ENCODE measurements at places on chromosomes 2 and 18. TPM values are rescaled to one million over a fixed set of nuclear protein-coding genes. Genes with fewer than 3 reads are reported as not detected.

PLCD4 gene
- 3.9 TPM for total RNA-seq

TXNDC2 gene
- total RNA-seq: 0.21 TPM

LBX2 gene
- 0.36 TPM for total RNA-seq

FAM168B gene
- total RNA-seq: 70.9 TPM

SERPINB2 gene
- total RNA-seq: not detected

ZDBF2 gene
- 13.0 TPM for total RNA-seq

MAL gene
- 19.2 TPM for total RNA-seq

EPB41L3 gene
- 43.0 TPM for total RNA-seq

MC5R gene
- not detected for total RNA-seq

SLC11A1 gene
- 16.5 TPM for total RNA-seq

LYPD1 gene
- total RNA-seq: 0.36 TPM

SCYGR4 gene
- total RNA-seq: not detected

MOCOS gene
- 38.0 TPM for total RNA-seq

LRP2 gene
- 0.13 TPM for total RNA-seq

GDF7 gene
- 11.0 TPM for total RNA-seq

DNA sequence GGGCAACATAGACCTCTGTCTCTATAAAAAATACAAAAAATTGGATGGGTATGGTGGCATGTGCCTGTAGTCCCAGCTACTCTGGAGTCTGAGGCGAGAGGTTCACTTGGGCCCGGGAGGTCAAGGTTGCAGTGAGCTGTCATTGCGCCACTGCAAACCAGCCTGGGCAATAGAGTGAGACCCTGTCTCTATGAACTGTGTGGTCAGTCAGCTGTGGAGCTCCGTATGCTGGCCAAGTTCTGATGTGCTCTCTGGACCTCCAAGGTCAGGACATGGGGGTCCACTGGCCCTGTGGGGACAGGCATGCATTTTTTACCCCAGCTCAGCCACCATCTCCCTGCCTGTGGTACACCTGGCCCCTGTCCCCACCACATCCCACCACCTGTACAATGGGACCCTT, 71.6 kb downstream of the TMEM131 start:
- no peak for DNase-seq

- DNase-seq: no peak
Observed at GRCh38 chr2:177261116-177262060, 3.1 kb downstream of the NFE2L2 start.

DNA sequence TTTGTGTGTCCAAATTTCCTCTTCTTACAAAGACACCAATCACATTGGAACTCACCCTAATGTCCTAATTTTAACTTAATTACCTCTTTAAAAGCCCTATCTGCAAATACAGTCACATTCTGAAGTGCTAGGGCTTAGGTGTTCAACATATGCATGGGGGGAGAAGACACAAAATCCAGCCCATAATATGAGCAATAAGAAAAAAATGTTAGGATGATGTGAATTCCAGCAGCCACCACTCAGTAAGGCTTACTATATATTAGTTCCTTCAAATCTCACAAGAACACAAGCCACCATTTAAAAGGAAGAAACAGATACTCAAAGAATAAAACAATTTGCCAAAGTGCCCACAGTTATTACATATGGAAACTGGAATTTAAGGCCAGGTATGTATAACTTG, 285.7 kb downstream of the EPHA4 start:
- no peak for DNase-seq

GRCh38 chr18:50955253-50955652, 12.6 kb upstream of the ELAC1 start:
- no peak for DNase-seq

- DNase-seq: peak; percentile 47
Observed at GRCh38 chr2:88692187-88692586, 714 bp downstream of the RPIA start.

GRCh38 chr2:44906972-44907371, 34.5 kb upstream of the SIX3 start:
- no peak for DNase-seq

- no peak for DNase-seq
Observed at GRCh38 chr2:63872571-63873328, 31.1 kb downstream of the UGP2 start.

DNA sequence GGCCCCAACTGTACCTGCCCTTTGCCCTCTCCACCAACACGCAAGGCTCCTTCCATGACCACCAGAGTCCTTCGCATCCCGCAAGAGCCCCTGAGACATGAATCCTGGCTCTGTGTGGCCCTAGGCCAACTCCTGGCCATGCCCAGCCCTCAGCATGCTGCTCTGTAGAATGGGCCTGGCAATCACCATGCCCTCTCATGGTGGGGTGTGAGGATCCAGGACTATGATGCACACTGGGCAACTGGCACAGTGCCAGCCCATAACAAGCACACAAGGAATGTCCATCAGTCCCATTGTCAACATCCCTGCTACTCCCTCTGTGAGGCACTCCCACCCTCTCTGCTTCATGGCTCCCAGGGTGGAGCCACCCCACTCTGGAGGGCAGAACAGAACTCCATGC, 44.7 kb downstream of the FER1L5 start:
- DNase-seq: no peak

- no peak for DNase-seq
Observed at GRCh38 chr2:42117923-42118753, 51.0 kb upstream of the EML4 start.

DNA sequence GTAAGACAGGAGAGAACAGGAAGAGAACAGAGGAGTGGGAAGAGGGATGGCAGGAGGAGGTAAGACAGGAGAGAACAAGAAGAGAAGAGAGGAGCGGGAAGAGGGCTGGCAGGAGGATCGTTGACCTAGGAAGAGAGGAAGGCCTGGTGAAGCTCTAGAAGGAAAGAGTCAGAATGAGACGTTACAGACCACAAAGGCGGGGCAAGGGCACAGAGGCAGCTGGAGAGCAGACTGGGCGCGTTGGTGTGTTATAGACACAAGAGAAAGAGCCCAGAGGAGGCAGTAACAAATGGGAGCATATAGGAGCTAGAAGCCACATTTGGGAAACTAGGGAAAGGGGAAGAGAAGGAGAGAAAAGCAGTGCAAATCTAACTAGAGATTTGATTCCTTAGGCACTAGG, 26.6 kb downstream of the PTRHD1 start:
- no peak for DNase-seq

GRCh38 chr2:160075171-160075570, 12.8 kb upstream of the PLA2R1 start:
- peak; percentile 60 for DNase-seq

DNA sequence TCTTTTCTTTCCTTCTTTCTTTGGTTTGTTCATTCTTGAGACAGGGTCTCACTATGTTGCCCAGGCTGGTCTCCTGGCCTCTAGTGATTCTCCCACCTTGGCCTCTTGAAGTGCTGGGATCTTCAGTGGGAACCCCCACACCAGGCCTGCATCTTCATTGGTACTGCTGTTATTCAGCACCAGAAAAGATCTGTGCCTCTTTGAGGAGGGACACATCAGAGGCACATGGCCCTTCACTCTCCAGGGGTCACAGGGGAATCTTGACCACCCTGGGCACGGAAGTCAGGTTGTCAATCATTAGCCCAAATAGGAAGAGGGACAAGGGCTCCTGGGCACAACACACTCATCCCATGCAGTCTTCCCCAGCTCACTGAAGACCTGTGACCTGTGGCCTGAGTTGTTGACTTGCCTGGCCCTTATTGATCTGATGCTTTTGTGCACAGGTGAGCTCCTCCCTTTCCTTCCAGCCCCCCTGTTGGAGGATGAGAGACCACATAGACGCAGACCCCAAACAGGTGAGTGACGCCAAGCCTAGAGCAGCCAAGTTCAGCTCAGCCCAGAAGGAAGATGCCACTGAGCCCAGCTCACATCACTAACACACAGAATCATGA, 33.0 kb upstream of the ODC1 start:
- no peak for DNase-seq

DNA sequence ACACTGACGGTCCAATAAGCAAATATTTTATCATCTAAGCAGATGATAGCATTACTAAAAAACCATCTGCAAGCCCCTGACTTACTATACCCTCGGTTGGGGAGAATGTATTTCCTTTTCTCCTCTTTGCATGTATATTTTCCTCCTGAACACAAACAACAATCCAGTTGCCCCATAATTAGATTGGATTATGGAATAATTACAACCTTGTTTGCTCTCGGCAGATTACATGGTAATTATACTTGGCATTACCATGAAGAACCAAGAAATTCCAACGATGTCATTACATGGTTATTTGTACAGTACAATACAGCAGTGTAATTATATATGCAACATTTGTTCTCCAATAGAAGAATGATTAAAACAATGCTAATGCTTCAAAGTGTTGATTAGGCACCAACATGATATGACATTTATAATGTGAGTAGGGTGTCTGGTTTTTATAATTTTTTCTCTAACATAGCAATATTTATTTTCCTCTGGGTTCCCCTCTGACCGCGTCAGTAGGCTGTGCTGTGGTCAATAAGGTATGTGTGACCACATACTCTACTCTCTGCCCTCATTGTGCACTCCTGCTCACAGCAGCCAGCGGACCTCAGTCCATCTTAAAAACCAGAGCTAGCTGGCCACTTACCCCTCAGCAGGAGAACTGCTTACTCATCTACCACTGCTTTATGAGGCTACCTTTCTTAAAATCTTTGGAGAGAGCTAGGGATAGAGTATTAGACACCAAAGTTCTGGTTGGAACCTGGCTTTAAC, 176.1 kb downstream of the INSIG2 start:
- no peak for DNase-seq

- DNase-seq: no peak
Observed at GRCh38 chr18:74528478-74528877, 5.8 kb upstream of the CNDP1 start.

- no peak for DNase-seq
Observed at GRCh38 chr2:12560618-12561017, 156.1 kb upstream of the TRIB2 start.

- DNase-seq: no peak
Observed at GRCh38 chr2:162766092-162766491, 72.5 kb downstream of the KCNH7 start.

DNA sequence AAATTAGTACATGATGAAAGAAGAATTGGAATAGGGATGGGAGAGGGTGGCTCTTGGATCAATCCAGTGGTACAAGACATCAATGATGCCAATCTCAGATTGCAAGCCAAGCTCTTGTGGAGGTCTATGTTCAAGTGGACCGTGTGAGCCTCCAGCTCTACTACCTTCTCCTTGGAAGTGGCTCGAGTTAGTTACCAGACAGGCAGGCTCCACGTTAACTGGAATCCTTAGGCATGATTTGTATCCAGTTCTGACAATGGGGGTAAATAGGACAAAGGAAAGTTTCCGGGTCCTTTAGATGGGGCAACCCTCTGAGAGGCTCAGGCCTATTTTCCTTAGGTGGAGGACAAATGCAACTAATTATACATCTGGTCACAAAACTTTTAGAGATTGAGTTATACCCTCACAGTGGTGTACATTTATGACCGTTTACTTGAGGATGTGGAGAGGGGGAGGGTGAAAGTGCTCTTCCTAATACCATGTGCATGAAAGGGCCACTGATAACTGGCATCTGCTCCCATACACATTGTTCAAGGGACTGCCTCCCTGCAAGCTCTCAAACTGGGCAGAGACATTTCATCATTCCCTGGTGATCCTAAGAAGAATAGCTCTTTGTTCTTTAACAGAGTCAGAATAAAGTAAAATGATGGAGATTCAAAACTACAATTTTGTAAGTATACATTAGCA, 180.2 kb downstream of the SOCS6 start:
- DNase-seq: no peak

- no peak for DNase-seq
Observed at GRCh38 chr2:159073256-159073655, 104.8 kb downstream of the TANC1 start.

- no peak for DNase-seq
Observed at GRCh38 chr2:12965540-12966269, 249.0 kb downstream of the TRIB2 start.

GRCh38 chr2:119283873-119284331, 60.3 kb downstream of the STEAP3 start:
- peak; percentile 66 for DNase-seq

DNA sequence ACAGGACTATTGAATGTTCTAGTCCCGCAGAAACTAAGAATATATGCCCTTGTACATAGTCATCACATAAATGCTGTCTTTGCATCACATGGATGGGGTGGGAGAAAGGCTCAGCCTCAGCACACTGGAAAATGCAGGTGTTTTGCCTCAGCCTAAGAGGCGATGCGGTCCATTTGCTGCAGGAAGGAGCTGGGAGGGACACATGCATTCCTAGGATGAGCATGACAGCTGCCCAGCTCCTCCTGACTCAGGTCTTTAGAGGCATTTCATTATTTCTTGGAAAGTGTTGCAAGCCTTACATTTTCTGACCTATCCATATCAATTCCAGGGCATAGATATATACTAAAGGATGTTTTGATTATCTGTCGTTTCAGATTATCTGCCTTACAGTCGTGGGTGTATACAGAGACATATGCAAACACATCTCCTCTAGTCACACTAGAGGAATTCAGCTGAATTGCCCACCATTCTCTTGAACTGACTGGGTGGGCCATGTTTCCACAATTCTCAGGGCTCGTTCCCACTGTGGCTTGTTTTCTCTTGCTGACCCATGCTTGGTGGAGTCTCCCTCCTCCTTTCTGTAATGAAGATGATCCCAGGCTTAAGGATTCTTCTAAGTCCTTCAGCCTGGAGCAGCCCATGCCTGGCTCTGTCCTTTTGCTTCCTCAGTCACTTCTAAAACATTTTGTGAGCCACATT, 156.9 kb downstream of the SETBP1 start:
- no peak for DNase-seq

DNA sequence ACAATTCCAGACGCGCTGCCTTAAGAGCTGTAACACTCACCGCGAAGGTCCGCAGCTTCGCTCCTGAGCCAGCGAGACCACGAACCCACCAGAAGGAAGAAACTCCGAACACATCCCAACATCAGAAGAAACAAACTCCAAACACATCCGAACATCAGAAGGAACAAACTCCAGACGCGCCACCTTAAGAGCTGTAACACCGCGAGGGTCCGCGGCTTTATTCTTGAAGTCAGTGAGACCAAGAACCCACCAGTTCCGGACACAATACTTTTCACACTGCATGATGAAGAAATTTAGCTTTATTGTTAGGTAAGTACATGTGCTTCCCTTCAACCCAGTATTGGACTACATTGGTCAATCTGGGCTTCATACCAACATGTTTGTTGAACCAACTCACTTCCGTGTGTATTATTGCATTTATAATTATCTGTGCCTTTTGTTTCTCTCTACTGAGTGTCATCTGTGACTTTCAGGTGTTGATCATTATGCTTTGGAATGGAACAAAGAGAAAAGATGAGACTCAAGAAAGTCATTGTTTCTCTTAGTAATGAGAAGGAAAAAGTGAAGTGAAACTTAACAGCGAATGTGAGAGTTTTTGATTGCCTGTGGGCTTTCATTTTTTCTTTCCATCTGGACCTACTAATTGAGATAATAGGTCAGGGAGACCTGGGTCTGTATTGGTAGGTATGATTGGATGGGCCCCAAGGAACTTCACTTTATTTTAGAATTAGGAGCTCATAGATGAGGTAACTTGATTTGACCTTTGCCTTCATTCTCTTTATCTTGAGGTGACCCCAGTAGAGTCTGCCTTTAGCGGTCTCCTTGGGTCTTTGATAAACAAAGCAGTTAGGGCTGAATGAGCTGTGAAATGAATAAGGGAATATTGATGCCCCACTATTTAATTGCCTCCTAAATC, 76.1 kb upstream of the CAVIN2 start:
- DNase-seq: no peak
